ENCODE measurements at places on chromosomes 13 and 19.

DNA sequence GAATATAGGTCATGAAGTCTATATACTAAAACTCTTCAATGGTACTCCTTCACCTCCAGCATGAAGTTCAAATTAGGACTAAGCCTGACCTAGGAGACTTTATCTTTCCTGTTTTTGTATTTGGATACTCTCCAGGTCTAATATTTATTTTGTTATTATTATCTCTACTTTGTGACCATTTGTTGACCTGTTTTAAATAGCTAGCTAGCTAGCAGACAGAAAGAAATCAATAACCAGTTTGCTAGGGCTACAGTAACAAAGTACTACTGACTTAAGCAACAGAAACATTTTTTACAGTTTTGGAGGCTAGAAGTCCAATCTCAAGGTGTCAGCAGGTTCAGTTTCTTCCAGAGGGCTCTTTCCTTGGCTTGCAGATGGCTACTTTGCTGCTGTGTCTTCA is 15.1 kb upstream of the DACH1 start:
- no peak for ATAC-seq

DNA sequence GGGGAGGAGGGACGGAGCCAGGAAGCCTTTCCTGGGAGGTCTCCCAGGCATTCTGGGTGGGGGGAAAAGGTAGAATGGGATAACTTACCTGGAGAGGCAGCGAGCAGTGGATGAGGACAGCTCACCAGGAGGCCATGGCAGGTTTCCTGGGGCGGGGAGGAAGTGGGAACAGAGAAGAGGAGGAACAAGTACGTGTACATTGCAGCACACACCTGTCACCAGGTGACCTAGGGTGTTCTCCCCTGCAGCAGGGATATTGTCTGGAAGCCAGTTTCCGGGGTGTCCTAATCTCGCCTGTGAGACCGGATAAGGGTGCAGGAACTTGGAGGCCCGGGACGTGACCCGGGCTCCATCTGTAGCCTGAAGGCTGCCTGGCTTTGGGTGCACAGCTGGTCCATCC is at the start of gene FUT3:
Gene FUT3 (minus strand): TSS at position 148 of the 400 bp plus-strand sequence.
- no peak for ATAC-seq

GRCh38 chr19:46710687-46711086 is 6.2 kb downstream of the PRKD2 start:
- no peak for ATAC-seq

- no peak for ATAC-seq
Measured at GRCh38 chr19:17473041-17473440, 2.7 kb downstream of the SLC27A1 start.

DNA sequence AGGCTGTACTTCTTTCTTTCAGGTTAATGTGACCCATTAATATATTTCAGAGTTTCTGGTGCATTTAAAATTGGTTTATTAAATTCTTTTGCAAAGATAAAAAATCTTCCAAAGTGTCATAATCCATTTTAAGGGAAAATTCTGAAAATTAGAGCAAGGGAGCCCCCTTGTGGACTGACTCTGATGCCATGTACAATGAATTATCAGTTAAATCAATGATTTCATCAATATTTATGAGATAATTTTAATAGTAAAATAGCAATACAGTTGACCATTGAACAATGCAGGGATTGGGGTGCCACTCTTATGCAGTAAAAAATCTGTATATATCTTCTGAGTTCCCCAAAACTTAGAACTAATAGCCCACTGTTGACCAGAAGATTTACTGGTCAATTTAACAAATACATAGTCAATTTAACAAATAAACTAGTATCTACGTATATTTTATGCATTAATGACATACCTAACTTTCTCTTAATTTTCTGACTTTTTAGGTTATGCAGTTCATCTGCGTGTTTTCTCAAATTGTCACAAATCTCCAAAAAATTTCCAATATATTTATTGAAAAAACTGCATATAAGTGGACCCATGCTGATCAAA is 479.1 kb upstream of the MIR17HG start:
- ATAC-seq = no peak

- ATAC-seq = no peak
Measured at GRCh38 chr19:38055655-38056521, 148.9 kb downstream of the SIPA1L3 start.

DNA sequence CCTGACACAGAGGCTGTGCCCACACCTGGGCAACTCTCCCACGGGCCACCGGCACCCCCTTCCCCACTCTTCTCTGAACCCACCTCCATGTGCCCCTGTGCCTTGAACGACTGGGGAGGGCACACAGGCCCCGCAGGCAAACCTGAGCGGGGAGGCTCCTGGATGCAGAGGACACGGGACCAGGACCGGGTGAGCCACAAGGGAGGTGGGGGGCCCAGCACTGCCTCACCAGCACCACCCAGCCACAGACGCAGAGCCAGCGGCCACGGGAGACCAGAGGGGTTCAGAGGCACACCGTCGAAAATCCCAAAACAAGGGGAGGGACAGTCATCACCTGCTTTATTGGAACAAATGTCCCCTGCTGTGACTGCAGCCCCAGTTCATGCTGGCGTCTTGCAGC is 49.4 kb downstream of the STK24 start:
- no peak for ATAC-seq

- no peak for ATAC-seq
Measured at GRCh38 chr13:50691681-50692263, 151.7 kb downstream of the DLEU7 start.

- ATAC-seq = peak; percentile 91
Measured at GRCh38 chr19:53196777-53197396, 3.7 kb upstream of the ZNF665 start.

GRCh38 chr19:2210987-2211740 is 25.0 kb downstream of the PLEKHJ1 start:
- ATAC-seq = no peak

- ATAC-seq = no peak
Measured at GRCh38 chr13:30971575-30971974, 39.1 kb downstream of the TEX26 start.

All from activated T-helper 17 cell treated with anti-CD3 and anti-CD28 coated beads, Interleukin-2, amount 50 U/mL, for 72 hours (primary cell).